Calu3 (cell line): ENCODE measurements at places on chromosomes 7 and 10. TPM values are rescaled to one million over a fixed set of nuclear protein-coding genes. Genes with fewer than 3 reads are reported as not detected.

- no peak overlapping the region for H3K4me3 ChIP-seq
- DNase-seq: no peak
- H3K27ac ChIP-seq: no peak overlapping the region
Measured at GRCh38 chr10:74096777-74097176, 53.9 kb downstream of the AP3M1 start.

DOCK4 gene
- total RNA-seq: 2.7 and 3.4 TPM in 2 replicates

CALCR gene
- not detected in 2 replicates for total RNA-seq

WNT8B gene
- 0.17 TPM in 1 of 2 replicates, not detected in the other for total RNA-seq

ABCA13 gene
- total RNA-seq: 9.4 and 12.1 TPM in 2 replicates
